NCI-H460 (cell line): ENCODE measurements at places on chromosomes 3 and 15.

DNA sequence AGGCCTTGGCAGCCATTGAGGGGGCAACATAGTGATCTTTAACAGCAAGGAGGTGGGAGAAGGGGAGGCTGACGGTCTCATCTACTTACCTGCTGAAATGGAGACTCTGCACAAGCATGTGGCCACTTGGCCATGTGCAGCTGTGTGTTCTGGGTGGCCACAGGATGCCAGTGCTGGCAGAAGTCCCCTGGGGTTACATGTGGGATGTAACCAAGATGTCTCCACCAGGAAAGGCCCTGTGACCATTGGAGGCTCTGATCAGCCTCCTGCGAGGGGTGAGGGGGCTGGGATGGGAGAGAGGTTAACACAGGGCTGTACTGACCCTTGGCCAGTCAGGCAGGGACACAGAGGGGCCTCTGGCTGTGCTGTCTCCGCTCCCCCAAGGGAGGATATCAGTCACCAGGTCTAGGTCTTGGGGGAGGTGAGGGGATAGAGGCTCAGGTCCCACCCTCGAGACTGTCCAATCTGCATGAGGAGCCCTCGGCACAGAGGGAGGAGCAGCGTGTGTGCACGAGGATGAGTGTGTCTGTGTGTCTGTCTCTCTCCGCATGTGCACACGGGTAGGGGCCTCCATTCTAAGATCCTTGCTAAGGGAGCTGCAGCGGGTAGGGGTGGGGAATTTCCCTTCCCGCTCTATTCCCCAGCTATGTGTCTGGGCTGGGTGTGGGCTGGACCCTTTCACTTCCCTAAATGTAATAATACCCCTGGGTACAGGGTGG lies 19.5 kb downstream of the PRKCD start:
- DNase-seq: no peak

GRCh38 chr15:27706300-27706699 lies 392.8 kb downstream of the OCA2 start:
- no peak for DNase-seq

- no peak for DNase-seq
Measured at GRCh38 chr15:78024883-78025282, 52.6 kb downstream of the TBC1D2B start.

- DNase-seq: peak; percentile 14
Measured at GRCh38 chr3:172315401-172316091, 132.7 kb downstream of the GHSR start.

DNA sequence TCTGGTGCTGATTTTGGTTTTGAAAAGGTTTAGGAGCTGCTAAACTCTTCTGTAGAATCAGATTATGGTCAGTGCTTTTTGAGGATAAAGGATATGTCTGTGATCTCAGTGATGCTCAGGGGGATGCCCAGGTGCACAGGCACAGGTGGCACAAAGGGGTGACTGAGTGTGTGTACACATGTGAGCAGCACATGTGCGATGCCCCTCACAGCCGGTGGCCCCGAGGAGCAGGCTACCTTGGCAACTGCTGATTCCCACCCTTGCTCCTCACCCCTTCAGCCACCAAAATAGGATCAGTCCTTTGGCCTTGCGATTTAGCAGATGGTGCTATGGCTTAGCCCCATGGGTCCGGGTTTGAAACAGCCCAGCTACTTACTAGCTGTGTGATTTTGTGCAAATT lies 51.1 kb downstream of the POMGNT2 start:
- DNase-seq: no peak

DNA sequence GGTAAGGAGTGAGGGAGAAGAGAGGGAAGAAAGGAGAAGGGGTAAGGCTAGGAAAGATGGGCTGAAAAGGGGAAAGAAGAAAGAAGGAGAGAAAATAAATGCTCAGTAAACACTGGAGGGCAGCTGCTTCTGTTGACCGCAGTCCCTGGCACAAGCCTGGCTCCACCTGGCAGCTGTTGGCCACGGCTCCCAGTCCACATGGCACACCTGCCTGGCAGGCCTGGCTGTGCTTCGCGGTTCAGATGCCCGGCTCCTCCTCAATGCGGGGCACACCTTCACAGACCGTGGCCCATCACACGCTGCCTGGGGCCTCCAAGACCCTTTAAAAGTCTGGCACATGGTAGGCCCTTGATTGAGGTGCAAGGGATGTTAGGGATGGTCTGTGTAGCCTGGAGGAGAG lies 516.8 kb upstream of the PROK2 start:
- no peak for DNase-seq

DNA sequence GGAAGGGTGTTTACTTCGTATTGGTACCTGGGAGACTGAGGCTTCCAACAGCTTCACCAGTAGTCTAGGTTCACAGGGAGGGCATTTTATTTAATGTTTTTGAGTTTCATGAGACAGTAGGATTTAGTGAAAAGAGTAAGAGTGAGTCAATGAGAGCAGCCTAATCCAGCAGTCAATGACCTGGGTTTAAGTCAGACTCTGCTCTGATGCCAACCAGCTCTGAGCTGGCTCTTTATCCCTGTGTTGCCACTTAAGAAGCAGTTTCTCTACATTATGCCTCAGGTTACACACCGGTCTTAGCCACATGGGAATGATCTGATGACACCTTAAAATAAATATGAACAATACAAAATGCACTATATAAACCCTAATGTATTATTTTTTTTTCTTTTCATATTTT lies 59.4 kb upstream of the KCNMB2 start:
- DNase-seq: no peak

- DNase-seq: no peak
Measured at GRCh38 chr15:81449836-81450474, 75.9 kb upstream of the TMC3 start.

- no peak for DNase-seq
Measured at GRCh38 chr3:12869035-12869621, 27.8 kb upstream of the RPL32 start.

GRCh38 chr3:39268549-39268900 lies 11.3 kb downstream of the CX3CR1 start:
- no peak for DNase-seq

DNA sequence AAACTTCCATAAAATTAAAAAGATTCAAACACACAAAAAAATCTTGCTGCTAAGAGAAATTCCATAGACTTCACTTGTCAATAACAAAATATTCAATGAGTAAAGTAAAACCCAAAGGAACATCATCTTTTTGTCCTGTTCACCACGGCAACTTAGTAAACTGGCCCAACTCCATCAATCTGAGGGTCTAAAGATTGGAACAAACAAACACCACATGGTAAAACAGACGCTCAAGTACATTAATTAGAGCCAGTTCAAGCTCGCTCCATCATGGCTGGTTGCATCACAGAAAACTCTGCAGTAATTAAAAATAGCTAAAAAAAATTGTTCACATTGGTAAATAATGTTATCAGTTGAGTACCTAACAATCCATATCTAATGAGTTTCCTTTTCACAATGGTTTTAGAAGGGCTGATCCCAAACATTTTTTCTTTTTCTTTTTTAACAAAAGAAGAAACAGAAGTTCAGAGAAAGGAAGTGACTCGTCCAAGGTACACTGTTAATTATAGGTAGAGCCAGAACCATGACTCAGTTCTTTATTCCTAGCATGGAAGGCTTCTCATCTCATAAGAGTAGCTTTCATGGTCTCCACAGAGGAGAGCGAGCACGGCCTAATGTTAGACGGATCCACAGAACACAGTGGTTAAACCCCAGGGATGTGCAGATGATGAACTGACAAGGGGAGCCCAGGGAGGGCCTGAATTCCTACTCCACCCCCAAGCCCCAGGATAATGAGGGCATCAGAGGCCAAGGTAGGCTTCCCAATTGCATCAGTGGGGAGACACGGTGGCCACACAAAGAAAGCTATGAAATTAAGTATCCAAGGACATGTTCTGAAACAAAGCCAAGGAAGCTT lies 79.2 kb upstream of the ARHGEF3 start:
- no peak for DNase-seq

DNA sequence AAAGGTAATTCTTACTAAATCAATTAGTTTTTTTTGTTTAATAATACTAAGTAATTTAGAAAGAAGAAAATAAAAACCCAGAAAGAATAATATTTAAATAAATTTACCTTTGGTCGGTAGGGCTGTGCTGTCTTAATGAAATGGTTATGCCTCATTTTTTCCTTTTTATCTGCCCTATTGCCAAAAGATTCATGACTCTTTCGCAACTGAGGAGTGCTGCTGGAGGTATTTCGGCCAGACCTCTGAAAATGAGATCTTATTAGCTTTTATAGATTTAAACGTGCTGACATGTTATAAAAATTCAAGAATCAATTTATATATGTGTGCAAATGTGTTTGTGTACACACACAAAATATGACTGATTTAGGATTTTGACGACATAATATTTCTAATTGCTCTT lies 67.1 kb upstream of the USP50 start:
- no peak for DNase-seq

GRCh38 chr3:146581951-146582467 lies 23.1 kb downstream of the PLSCR5 start:
- DNase-seq: no peak

DNA sequence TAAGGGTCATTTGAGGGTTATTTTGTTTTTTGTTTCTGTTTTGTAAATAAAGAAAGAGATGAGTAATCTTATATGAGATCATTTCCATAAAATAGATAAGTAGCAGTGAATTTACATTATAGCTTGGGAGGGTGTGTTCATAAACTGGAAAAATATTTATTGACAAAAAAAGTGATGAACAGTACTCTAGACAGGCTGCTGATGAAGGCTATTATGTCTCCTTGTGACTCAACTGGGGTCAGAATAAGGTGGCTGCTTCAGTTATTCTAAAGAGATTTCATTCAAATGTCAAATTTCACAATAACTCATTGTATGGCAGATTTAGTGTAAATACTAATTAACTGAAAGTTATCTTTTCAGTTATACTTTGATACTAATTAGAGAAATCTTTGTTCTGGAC lies 251.1 kb upstream of the CMC1 start:
- no peak for DNase-seq

GRCh38 chr15:69462493-69463181 lies 10.0 kb downstream of the RPLP1 start:
- DNase-seq: peak; percentile 95

DNA sequence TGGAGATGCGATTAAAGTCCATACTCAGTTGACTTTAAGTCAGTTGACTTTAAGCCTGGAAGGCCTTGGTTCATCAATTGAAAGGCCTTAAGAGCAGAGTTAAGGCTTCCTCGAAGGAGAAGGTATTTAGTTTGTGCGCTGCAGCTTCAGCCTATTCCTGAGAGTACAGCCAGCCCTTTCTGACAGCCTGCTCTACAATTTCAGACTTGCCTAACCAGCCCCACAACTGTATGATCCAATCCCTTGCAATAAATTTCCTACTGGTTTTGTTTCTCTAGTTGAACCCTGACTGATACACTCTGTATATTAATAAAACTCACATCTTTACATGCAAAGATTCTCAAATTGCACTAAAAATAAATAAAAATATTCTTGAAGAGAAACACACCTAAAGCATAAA lies 66.1 kb upstream of the RORA start:
- no peak for DNase-seq

GRCh38 chr15:33378866-33379480 lies 68.2 kb downstream of the RYR3 start:
- DNase-seq: no peak

GRCh38 chr3:149860881-149861280 lies 47.9 kb downstream of the RNF13 start:
- no peak for DNase-seq

DNA sequence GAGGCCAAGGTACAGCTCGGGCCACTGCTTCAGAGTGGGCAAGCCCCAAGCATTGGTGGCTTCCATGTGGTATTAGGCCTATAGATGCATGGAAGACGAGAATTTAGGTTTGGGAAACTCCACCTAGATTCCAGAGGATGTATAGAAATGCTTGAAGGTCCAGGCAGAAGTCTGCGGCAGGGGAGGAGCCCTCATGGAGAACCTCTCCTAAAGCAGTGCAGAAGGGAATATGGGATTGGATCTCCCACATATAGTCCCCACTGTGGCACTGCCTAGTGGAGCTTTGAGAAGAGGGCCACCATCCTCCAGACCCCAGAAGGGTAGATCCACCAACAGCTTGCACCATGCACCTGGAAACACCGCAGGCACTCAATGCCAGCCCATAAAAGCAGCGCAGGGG lies 48.1 kb upstream of the XXYLT1 start:
- DNase-seq: no peak

- DNase-seq: no peak
Measured at GRCh38 chr3:104909198-104909597, 457.5 kb upstream of the ALCAM start.

- no peak for DNase-seq
Measured at GRCh38 chr15:66952756-66953522, 112.5 kb upstream of the SMAD3 start.

DNA sequence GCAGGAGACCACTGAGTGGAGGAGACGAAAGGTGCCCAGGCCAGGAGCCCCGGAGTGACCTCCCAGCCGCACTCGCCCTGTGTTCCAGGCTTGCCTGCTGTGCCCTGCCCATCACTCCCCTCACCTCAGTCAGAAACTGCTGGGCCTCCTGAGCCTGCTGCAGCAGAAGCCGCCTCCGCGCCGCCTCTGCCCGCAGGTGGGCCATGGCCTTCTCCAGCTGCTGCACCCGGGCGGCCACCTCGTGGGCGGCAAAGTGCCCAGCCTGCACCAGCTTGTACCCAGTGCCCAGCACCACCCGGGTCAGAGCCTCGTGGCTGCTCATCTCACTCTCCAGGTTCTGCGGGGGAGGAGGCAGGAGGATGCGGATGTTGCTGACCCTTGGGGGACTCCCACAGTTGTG lies 17.6 kb downstream of the PLA2G4B start:
- DNase-seq: no peak

GRCh38 chr3:64467255-64467944 lies 220.4 kb downstream of the ADAMTS9 start:
- no peak for DNase-seq

DNA sequence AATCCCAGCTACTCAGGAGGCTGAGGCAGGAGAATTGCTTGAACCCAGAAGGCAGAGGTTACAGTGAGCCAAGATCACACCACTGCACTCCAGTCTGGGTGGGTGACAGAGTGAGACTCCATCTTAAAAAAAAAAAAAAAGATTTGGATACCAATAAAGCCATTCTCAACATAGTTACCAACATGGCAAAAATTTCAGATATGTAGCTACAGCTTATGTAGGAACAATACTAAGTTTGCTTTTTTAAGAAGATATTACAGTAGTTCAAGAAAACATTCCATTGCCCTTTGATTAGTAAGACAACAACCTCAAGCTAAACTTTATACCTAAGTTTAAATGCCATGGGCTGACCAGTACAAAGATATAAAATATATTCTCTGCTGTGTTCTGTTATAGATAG lies 34.4 kb downstream of the ZNF106 start:
- DNase-seq: no peak

DNA sequence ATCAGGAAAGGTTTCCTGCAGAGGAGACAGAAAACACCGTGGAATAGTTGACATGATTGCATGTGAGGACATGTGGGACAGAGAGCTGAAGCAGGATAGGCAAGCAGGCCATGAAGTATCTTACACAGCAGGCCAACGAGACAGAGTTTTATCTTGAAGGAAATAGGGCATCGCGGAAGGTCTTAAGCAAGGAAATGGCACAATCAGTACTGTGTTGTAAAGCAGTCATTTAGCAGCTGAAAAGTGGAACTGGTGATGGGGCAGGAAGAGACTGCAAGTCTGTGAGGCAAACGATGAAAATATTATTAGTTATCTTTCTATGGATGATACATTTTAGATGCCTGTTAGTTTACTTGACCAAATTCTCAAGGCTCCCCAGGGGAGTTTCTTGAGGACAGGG lies 535.1 kb downstream of the SOX2 start:
- DNase-seq: no peak

GRCh38 chr3:159082519-159082918 lies 280.7 kb downstream of the MFSD1 start:
- no peak for DNase-seq

GRCh38 chr15:84616235-84616634 lies 15.4 kb downstream of the ZSCAN2 start:
- DNase-seq: no peak

- DNase-seq: no peak
Measured at GRCh38 chr3:40780925-40781406, 256.2 kb downstream of the ZNF621 start.

GRCh38 chr3:51434746-51435327 lies 43.8 kb downstream of the RBM15B start:
- peak; percentile 43 for DNase-seq
